ENCODE measurements at places on chromosomes 3 and 15.

GRCh38 chr3:63998852-63999754 lies 24.2 kb downstream of the PSMD6 start:
- no peak for DNase-seq

DNA sequence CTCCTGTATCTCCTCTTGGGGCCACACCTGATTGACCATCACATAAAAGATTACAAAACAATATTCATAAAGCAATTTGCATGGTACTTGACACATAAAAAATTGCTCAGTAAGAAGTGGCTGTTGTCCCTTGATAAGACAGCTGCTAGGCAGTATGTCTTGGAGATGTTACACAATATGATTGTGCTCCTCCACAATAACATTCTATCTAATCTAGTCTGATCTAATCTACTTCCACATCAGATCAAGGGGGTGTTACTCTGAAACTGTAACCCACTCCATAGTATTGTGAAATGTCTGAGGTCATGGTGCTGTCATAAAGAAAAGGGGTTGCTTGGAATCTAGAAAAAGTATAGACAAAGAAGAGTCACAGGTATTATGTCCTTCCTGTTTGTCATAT lies 23.4 kb upstream of the AQP9 start:
- DNase-seq = no peak

- DNase-seq = no peak
These were observed 253.4 kb downstream of the OCA2 start for GRCh38 chr15:27845535-27846369.

DNA sequence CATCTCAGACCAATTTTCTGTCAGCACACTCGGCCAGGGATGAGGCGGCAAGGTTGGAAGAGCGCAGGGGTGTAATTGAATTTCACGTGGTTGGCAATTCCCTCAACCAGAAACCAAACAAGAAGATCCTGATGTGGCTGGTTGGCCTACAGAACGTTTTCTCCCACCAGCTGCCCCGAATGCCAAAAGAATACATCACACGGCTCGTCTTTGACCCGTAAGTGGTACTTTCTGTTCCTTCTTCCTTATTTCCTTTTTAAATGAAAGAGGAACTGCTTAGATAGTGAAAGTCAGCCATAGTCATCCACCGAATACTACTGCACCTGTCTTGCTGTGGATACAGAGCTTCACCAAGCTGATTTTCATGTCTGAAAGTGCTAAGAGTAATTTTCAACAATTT lies 60.1 kb downstream of the SGO1 start:
- no peak for DNase-seq

- DNase-seq = no peak
These were observed 120.9 kb upstream of the KCNMB2 start for GRCh38 chr3:178415384-178415783.

DNA sequence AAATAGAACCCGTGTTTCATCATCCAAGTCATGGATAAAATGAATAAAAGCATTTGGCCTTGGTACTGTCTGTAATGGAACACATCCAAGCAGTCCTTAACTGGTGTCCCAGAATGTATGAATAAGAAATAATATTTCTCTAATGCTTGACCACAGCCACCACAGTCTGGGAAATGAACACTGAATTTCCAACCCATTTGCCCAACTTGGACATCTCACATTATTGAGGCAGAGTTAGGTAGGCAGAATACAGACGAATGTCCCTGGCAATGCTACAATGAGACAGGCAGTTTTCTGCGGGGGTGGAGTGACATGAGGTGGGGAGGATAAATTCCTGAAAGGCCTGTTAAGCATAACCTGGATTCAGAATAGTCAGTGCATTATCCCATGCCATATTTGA lies 245.7 kb downstream of the ZIC1 start:
- no peak for DNase-seq

- no peak for DNase-seq
These were observed 111.2 kb upstream of the STT3B start for GRCh38 chr3:31421314-31422048.

DNA sequence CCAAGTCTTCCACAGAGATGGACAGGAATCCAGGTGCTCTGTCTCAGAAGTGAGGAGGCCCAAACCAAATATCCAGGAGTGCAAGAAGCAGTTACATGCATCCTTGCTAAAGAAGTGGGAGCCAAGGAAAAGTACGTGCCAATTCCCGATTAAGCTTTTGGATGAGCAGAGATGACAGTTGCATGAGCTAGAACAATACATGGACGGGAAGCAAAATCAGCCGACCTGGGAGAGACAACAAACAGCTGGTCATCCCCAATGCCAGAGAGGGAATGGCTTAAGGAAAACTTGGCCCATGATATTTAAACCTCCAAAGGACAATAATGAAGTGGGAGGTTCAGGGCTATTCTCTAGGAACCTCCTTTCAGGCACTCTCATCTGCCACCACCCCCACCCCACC lies 86.0 kb upstream of the ABHD17C start:
- DNase-seq = no peak

- no peak for DNase-seq
These were observed 230.9 kb downstream of the XXYLT1 start for GRCh38 chr3:195040094-195040493.

DNA sequence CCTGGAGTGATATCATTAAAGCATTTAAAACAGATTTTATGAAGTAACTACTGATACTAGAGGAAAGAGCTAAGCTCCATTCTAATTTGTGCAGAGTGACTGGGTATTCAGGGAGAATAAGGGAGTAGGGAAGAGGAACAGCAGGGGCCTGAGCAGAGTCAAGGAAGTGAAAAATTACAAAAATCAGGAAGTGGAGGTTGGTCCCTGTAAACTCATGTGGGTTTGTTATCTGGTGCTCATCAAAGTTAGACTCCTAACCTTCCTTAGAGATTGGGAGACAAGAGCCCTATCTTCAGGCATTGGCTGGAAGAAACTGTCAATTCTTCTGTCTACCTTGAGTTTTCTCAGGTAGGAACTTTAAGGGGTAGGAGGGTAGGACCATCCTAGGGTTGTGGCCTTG lies 82.5 kb downstream of the NEK11 start:
- no peak for DNase-seq

DNA sequence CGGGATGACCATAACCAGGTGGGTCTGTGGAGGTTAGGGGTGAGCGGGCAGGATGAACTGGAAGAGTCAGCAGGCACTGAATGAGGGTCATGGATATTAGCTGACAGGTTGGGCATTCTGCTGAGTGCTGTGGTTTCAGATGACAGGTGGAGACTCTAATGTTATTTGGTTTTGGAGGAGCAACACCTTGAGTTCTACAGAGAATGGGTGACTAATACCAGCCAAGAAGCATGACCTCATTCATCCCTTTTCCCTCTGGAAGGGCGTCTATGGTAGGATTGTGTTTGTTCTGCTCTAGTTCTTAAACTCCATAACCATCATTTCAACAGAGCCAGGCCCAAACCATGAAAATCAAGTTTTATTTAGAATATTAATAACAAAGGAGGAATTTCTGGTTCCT lies 550.7 kb upstream of the LMCD1 start:
- DNase-seq = no peak

DNA sequence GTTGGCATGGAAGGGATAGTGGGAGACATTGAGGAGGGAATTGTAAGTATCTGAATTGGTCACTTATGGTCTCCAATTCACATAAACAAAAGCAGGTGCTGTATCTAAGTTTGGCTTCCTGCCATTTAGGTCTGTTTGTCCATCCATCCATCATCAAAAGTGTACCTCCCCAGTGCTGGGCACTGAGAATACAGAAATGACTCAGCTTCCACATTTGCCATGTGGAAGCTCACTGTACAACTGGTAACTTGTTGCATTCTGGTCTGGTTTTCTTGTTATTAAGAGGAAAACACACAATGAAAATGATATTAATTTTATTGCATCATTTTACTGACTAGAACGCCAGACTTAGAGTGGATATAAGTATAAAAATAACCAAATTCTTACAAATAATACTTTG lies 30.9 kb upstream of the MUC13 start:
- DNase-seq = no peak

- peak; percentile 24 for DNase-seq
These were observed 133.3 kb downstream of the GRM7 start for GRCh38 chr3:6994081-6994668.

GRCh38 chr3:69442771-69443311 lies 57.0 kb upstream of the FRMD4B start:
- DNase-seq = no peak

DNA sequence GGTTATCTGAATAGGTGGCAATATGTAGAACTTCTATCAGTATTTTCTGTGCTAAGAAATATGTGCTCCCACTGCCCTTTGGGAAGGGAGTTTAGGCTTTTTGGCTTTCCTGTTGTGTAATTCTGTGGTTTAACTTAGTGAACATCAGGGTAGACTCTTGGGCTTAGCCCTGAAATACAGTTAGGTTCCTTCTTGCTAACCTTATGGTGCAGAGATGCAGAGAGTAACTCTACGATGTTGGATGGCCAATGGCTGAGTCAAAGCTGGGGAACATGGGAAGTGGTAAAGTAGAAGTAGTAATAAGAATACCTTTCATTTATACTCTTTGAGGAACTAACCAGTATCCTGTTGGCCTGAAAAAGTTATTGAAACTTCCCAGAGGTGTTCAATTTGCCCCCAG lies 80.8 kb upstream of the IL12A start:
- no peak for DNase-seq

DNA sequence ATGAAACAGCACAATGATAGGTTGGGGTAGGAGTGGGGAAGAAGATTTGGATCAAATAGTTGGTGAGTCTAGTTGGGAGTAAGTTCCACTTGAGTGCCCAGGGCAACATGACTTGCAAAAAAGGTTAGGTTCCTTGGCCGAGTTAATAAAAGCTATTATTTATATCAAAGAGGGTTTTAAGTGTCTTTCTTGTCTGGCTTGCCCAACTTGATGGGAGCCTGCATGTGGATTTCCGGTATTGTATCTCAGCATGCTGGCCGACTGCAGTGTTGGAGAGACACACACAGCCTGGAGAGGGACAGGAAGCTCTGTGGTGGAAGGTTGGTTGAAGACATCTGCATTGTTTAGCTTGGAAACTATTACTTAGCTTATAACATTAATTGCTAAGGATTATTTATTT lies 449.5 kb upstream of the TBL1XR1 start:
- no peak for DNase-seq

- DNase-seq = no peak
These were observed 8.9 kb downstream of the ST3GAL6 start for GRCh38 chr3:98772022-98772421.

DNA sequence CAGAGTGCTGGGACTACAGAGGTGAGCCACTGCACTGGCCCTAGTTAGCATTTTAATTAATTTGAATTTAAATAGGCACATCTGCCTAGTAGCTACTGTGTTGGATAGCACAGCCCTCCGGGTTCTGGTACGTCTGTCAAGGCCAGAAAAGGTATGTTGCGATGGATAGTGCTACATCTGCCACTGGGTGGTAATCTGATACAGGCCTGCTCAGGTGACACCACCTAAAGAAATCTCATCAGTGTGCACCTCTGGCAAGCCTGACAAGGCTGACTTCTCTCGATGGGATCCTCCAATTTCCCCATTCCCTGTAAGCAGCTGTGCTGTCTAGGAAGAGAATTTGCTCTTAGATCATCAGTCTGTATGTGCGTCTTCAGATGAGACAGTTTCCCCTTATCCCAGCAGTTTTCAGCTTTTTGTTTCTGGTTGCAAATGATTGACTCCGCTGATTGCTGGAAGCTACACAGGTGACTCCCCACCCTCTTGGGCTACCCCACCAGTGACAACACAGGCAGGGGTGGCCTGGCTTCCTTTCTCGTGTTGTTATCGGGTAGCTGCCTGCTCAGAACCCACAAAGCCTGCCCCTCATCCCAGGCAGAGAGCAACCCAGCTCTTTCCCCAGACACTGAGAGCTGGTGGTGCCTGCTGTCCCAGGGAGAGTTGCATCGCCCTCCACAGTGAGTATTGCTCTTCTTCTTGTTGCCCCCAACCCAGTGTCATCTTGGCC lies at the start of gene CCR9:
CCR9 (plus strand) TSS at position 565 of the 727 bp plus-strand sequence. CDS start 8,391 bp downstream, outside the sequence.
- no peak for DNase-seq

DNA sequence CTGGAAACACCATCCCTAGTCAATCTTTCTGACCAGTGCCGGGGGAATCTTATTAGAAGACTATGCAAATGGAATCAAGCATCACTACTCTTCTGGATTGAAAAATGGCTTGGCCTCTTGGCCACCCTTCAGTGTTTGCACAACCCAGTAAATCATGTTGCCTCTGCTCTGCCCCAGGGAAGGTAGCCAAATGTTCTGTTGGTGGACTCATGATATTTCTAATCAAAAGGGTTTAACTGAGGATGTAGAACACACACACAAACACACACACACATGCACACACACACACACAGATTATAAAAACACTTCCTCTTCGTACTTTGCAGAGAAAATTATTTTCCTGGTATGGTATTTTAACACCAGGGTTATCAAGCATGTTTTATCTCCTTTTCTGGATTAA lies 7.9 kb downstream of the RBP2 start:
- DNase-seq = no peak

GRCh38 chr3:122794779-122795673 lies at the start of gene SLC49A4:
TSS of gene SLC49A4 (plus strand) at chr3:122795069. CDS start at chr3:122795193, 124 bp downstream.
- peak; percentile 77 for DNase-seq

- no peak for DNase-seq
These were observed 154.3 kb downstream of the KCNMB2 start for GRCh38 chr3:178690571-178690970.

DNA sequence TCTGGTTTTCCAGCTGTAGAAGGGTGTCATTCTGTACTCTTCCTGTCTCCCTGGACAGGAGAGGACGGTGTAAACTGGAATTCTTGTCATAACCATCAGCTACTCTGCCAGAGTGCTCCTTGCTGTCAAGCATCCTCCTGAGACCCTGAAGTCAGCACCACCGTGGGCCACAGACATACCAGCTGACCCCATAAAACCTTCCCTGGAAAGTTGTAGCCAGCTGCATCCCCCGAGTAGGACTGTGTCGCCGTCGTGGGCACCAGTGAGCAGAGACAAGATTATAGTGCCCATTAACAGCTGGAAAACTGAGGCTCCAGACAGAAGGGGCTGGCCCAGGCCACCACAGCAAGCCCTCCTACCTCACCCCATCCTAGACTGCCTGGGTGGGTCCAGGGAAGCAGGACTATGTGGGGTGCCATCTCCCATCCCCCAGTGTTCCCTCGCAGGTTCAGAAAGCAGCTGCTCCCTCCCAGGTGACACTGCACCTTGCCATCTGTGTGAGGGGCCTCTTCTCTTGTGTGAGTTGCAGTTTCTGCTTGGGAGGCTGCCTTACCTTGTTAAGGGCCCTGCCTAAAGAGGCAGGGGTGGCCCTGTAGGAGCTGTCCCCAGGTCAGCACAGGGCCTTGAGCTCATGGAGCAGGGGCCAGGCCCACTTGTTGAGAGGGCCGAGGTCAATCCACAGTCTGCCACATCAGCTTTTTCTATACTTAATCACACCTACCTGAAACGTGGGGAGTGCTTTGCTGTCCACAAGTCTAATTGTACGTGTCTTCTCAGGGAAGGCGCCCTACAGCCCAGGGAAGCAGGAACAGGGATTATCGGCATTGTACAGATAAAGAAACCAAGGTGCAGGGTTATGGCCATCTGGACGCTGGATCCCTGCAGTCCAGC lies 191.9 kb upstream of the LINGO1 start:
- no peak for DNase-seq

- peak; percentile 63 for DNase-seq
These were observed 676 bp downstream of the TCF12 start for GRCh38 chr15:56919031-56919608.

DNA sequence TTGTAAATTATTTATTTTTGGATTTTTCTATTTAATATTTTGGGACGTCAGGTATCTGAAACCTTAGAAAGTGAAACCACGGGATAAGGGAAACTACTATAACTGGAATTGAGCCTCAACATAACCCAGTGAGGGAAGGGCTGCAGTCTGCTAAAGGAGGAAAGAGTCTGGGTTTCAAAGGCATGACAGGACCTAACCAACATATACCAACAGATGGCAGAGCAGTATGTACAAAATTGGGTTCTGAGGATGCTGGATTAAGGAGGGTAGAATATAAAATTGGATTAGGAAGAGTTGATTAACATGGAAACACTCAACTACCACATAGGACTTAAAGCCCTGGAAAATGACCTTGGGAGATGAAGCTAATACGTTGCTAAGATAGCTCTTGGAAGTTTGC lies 603.5 kb downstream of the MECOM start:
- DNase-seq = no peak

Measured in ACHN (cell line).